ENCODE measurements at places on chromosomes 13 and 19. TPM values are rescaled to one million over a fixed set of nuclear protein-coding genes. Genes with fewer than 3 reads are reported as not detected.
A peak's percentile ranks its signal among the peaks of the same experiment; 100 is the strongest.

The ACER1 gene
- not detected for total RNA-seq

The WDR87 gene
- not detected for total RNA-seq

The F10 gene
- total RNA-seq, result 5.1 TPM

The CALR3 gene
- not detected for total RNA-seq

The ANKRD24 gene
- total RNA-seq, result 0.72 TPM

DNA sequence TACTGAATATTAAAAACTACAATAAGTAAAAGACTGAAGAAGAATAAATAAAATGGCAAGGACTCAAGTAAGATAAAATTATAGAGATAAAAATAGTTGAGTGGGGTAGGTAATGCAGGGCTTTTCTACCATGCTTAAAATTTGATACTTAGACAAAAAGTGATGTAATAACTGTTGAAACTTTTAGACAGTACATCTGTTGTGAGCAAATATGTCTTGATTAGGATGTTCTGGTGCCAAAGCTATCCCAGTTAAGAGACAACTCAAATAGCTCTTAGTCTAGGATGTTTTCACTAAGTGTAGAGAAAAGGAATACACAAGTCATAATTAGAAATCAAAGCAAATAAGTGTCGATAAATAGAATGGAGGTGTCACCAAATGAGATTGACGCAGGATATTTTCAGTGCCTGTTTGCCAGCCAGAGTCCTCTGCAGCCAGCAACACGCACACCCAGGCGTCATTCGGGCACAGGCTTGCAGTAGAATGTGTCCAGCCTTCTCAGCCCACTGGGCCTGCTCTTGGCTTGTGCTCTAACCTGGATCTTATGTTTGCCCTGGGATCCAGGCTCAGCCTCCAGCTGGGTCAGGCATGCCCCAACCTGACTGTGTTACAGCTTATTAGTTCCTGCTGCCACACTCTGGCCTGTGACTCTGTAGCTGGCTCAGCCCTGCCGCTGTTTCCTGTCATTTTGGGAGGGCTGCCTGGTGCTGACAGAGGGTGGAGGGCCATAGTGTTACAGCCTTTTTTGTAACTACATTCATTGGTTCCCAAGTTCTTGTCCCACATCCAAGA is 766.2 kb downstream of the PCDH17 start:
- no peaks in the 10 kb centered on the region for H3K36me3 ChIP-seq
- H3K4me1 ChIP-seq, result no peaks in the 10 kb centered on the region
- H3K27me3 ChIP-seq, result no peaks in the 10 kb centered on the region

- H3K36me3 ChIP-seq, result peaks cover 34% of the 10 kb centered on the region
- peak; percentile 43 for DNase-seq
- H3K4me1 ChIP-seq, result peaks cover 2% of the 10 kb centered on the region
- no peak overlapping the region for H3K27ac ChIP-seq
- no peak overlapping the region for H3K4me3 ChIP-seq
- no peaks in the 10 kb centered on the region for H3K27me3 ChIP-seq
Observed at GRCh38 chr13:97372936-97373335, 61.0 kb upstream of the RAP2A start.

DNA sequence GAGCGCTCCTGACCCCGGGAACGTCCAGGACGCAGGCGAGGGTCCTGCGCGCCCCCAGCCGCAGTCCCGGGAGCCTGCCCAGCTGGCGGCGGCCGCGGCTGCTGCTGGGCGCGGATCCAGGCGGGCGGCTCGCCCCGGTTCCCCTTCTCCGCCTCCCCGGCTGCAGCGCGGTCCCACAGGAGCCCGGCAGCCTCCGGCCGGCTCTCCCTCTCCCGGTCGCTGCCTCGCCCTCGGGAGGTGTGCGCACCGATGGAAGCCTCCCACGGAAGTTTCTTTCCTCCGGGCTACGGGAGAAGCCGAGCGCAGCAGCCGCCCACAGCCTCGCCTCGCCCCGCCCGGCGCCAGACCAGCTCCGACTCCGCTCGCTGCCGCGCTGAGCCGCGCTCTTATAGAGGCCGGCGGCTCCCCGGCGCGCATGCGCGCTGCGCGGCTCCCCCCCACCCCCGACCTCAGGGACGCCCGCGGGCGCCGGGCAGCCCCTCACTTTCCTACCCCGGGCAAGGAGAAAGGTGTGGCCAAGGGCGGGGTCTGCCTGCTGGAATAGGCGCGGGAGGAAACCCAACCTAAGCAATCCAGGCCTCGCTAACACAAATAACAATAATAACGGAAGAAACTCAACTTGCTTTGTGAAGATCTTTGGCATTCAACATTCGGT is at the start of gene SHISA2:
Gene SHISA2, minus strand, starts transcription at position 360 of the 655 bp plus-strand sequence. CDS start 1,041 bp downstream, outside the sequence.
- H3K4me3 ChIP-seq, result peak within 1 kb of the TSS; percentile 3
- H3K36me3 ChIP-seq, result peaks cover 3% of the 10 kb centered on the region
- H3K27ac ChIP-seq, result no peak within 1 kb of the TSS
- peak; percentile 86 for DNase-seq

- no peaks in the 10 kb centered on the region for H3K27me3 ChIP-seq
- H3K27ac ChIP-seq, result no peak overlapping the region
- H3K4me1 ChIP-seq, result peaks cover 4% of the 10 kb centered on the region
- no peak overlapping the region for H3K4me3 ChIP-seq
- peak; percentile 79 for DNase-seq
Observed at GRCh38 chr19:33804021-33804799, 7.5 kb downstream of the KCTD15 start.

GRCh38 chr13:113559061-113559460 is 25.5 kb upstream of the TFDP1 start:
- no peak overlapping the region for H3K4me3 ChIP-seq
- no peaks in the 10 kb centered on the region for H3K4me1 ChIP-seq
- no peak for DNase-seq

DNA sequence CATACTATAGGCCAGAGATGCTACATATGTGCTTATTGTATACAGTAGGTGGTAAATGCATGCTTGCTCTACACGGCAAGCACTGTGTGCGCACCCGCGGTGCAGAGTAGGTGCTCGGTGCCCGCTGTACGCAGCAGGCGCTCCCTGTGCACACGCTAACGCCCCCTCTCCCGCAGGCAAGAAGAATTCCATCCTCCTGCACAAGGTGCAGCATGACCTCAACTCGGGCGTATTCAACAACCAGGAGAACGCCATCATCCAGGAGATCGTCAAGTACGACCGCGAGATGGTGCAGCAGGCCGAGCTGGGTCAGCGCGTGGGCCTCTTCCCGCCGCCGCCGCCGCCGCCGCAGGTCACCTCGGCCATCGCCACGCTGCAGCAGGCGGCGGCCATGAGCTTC is 17.7 kb downstream of the POLRMT start:
- no peak overlapping the region for H3K27ac ChIP-seq
- no peak for DNase-seq
- H3K4me1 ChIP-seq, result no peaks in the 10 kb centered on the region
- no peaks in the 10 kb centered on the region for H3K27me3 ChIP-seq

- no peaks in the 10 kb centered on the region for H3K27me3 ChIP-seq
- H3K4me3 ChIP-seq, result no peak overlapping the region
- H3K4me1 ChIP-seq, result peaks cover 35% of the 10 kb centered on the region
- DNase-seq, result no peak
- no peaks in the 10 kb centered on the region for H3K36me3 ChIP-seq
Observed at GRCh38 chr13:98300956-98301641, 124.0 kb upstream of the RNF113B start.

DNA sequence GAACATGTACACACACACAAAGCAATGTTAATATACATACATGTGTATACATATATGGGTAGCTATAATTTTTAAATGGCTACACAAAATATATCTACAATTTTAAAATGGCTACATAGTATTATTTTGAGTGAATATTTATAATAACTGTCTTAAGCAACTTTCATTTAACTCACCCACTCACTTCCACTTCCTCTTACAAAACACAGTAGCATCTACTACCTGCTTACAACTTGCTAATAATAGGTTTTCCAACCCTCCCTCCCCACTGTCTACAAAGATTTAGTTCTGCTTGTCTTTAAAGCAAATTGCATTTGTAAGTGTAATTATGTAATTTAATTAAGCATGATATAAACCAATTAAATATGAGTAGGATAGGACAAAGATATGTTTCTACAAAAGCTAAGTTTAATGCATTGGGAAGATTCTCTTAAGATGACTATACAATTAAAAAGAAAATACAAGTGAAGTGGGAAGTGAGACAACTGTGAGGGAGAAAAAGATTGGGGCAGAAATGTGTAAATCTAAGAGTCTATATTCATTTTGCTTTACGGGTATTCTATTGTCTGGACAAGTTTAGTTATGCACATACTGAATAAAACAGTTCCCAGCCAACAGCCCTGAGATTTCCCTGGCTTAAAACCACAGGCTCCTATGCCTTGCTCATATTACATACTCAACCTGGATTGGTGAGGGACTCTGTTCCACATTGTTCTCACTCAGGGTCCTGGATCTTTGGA is 583.1 kb downstream of the EFNB2 start:
- no peak overlapping the region for H3K4me3 ChIP-seq
- H3K36me3 ChIP-seq, result no peaks in the 10 kb centered on the region
- H3K4me1 ChIP-seq, result no peaks in the 10 kb centered on the region
- H3K27me3 ChIP-seq, result no peaks in the 10 kb centered on the region
- no peak for DNase-seq
- H3K27ac ChIP-seq, result no peak overlapping the region

DNA sequence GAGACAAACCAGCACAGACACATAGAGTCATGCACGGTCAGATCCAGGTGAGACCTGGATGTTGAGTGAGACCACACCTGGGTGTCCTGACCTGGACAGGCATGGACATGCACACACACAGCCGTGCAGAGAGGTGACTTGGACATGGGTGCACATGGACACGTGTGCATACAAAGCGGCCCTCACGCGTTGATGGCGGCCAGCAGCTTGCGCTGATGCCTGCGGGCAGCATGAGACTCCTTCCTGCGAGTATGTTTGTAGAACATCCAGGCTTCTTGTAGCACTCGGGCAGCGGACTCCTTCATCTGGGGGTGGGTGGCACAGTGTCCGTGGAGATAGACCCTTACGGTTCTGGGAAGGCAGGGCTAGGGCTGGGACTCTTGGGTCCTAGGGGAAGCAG is 11.5 kb downstream of the KCNN4 start:
- DNase-seq, result no peak
- H3K27ac ChIP-seq, result no peak overlapping the region
- no peak overlapping the region for H3K4me3 ChIP-seq

GRCh38 chr19:29260477-29261317 is 47.7 kb upstream of the UQCRFS1 start:
- H3K27ac ChIP-seq, result no peak overlapping the region
- H3K4me1 ChIP-seq, result no peaks in the 10 kb centered on the region
- no peak overlapping the region for H3K4me3 ChIP-seq
- H3K36me3 ChIP-seq, result no peaks in the 10 kb centered on the region

DNA sequence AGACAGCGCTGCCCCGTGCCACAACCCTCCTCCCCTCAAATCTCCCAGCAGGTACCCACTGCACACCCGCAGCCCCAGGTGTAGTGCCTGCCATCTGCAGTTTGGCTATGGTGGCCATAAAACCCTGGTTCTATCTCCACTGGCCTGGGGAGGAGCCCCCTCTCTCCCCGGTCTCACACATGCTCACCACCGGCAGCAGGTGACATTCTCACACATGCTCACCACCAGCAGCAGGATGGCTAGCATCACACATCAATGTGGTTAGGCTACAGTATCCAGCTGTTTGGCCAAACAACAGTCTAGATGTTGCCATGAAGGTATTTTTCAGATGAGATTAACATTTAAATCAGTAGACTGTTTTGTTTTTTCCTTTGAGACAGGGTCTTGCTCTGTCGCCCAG is 31.1 kb downstream of the ELL start:
- H3K4me3 ChIP-seq, result no peak overlapping the region
- DNase-seq, result no peak
- H3K27ac ChIP-seq, result no peak overlapping the region
- H3K4me1 ChIP-seq, result no peaks in the 10 kb centered on the region
- no peaks in the 10 kb centered on the region for H3K27me3 ChIP-seq

DNA sequence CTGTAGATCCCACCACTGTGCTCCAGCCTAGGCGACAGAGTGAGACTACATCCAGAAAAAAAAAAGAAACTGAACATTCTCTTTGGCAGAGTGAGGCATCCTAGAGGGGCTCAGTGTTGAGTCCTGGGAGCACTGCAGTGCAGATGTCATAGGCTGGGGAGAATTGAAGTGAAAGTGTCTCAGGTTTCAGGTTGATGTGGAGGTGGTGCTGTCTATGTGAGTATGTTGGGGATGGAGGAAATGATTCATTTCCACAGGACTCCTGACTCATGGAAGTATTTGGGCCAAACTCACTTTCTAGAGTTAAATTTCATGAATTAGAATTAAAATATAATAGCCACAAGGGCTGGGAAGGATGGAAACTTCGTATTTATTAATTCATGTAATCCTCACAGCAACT is 134.4 kb upstream of the TSC22D1 start:
- H3K4me3 ChIP-seq, result no peak overlapping the region
- no peaks in the 10 kb centered on the region for H3K4me1 ChIP-seq
- no peaks in the 10 kb centered on the region for H3K27me3 ChIP-seq
- DNase-seq, result peak; percentile 64
- H3K27ac ChIP-seq, result no peak overlapping the region
- H3K36me3 ChIP-seq, result no peaks in the 10 kb centered on the region

GRCh38 chr19:13314761-13315160 is 164.6 kb downstream of the IER2 start:
- H3K27ac ChIP-seq, result no peak overlapping the region
- H3K4me3 ChIP-seq, result no peak overlapping the region
- no peaks in the 10 kb centered on the region for H3K36me3 ChIP-seq
- no peaks in the 10 kb centered on the region for H3K4me1 ChIP-seq

GRCh38 chr19:3053218-3053621 is 9.1 kb downstream of the TLE5 start:
- peaks cover 15% of the 10 kb centered on the region for H3K4me1 ChIP-seq
- H3K27me3 ChIP-seq, result no peaks in the 10 kb centered on the region
- no peak overlapping the region for H3K4me3 ChIP-seq
- H3K36me3 ChIP-seq, result peaks cover 2% of the 10 kb centered on the region
- H3K27ac ChIP-seq, result no peak overlapping the region

DNA sequence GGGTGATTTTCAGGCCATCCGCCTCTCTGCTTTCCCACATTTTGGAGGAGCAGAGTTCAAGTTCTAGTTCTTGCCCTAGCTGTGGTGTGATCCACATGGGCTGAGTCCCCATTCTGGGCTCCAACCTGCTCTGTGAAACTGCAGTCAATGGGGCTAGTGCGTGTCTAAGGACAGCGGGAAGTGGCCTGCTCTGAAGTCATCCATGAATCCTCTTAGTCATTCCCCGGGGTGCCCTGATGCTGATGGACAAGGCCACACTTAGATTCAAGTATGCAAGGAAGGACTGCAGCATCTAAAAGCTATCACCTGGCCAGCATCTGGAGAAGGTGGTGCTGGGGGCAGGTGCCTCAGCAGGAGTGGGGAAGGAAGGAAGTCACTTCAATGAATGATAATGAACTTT is 94.6 kb downstream of the TSHZ3 start:
- H3K36me3 ChIP-seq, result no peaks in the 10 kb centered on the region
- no peak overlapping the region for H3K4me3 ChIP-seq
- no peaks in the 10 kb centered on the region for H3K4me1 ChIP-seq
- H3K27ac ChIP-seq, result no peak overlapping the region
- H3K27me3 ChIP-seq, result no peaks in the 10 kb centered on the region

DNA sequence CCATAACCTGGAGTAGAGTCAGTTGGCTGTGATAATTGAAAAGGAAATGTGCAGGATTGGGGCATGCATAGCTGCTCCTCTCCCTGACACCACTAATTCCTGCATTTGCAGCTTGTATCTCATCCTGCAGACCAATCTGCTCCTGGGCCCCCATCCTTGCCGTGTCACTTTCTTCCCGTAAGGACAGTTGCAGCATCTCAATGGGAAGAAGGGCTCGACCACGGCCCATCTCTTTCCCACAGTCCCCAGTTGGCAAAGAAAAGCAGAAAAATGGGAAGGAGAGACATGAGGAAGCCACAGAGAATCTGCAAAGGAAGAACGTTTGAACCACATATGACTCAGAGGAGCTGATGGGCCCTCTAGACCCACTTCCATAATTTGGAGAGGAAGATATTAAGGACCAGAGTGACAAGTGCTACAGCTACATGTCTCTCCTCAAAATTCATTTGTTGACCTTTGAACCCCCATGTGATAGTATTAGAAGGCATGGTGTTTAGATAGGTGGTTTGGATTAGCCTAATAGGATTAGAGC is 1.8 kb upstream of the SIGLEC12 start:
- H3K36me3 ChIP-seq, result no peaks in the 10 kb centered on the region
- no peaks in the 10 kb centered on the region for H3K27me3 ChIP-seq
- H3K27ac ChIP-seq, result no peak overlapping the region
- H3K4me3 ChIP-seq, result no peak overlapping the region
- no peaks in the 10 kb centered on the region for H3K4me1 ChIP-seq

Measured in kidney (tissue), 22 donors.